ENCODE measurements at places on chromosomes 5 and 9.
A peak's percentile ranks its signal among the peaks of the same experiment; 100 is the strongest.

GRCh38 chr5:61167382-61167781 lies 5.1 kb upstream of the SMIM15 start:
- peak; percentile 73 for DNase-seq

DNA sequence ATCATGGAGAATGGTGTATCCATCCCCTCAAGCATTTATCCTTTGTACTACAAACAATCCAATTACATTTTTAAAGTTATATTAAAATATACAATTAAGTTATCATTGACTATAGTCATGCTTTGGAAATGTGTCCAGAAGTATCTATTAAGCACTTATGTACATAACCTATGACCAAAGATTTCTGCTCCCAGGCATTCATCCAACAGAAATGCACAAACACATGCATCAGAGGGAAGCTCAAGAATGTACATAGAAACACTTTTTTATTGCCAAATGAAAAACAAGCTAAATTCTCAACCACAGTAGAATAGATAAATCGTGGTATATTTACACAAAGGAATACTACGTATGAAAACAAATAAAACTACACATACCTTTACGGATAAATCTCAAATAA lies 700.5 kb upstream of the ZNF608 start:
- DNase-seq, result no peak

DNA sequence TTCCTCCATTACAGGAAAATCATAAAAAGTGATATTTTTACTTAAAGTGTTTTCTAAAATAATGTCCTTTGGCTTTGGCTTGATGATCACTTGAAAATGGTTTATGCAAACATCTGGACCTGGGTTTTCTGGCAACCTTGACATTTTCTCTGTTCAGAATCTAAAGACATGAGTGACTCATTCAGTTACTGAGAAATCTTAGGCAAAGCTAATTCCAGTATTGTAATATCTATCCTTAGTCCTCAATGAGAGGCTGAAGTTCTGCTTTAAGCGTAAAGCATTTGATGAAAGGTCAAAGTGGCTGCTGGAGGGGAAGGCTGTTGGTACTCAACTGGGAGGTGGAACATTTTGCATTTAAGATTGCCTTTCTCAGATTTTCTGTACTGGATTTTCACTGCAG lies 2.3 kb downstream of the MAN2A1 start:
- no peak for DNase-seq

- no peak for DNase-seq
Observed at GRCh38 chr5:173623296-173623771, 6.9 kb upstream of the BOD1 start.
